ENCODE measurements at places on chromosomes 7 and 10. TPM values are rescaled to one million over a fixed set of nuclear protein-coding genes. Genes with fewer than 3 reads are reported as not detected.

DNA sequence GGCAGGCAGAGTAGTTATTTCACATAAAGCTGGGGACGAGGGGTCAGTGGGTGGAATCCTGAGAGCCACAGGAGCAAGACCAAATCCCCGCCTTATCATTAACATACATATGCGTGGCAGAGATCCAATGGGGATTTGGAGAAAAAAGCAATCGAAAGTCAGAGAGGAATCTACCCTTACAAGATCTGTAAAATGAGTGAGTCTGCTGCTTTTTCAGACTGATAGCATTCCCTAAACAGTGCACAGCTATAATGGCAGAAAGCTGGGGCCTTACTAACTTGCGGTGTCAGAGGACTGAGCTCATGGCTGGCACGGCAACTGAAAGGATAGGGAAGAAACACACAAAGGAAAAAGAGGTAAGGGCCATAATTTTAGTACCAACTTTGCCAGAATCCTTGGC is 25.0 kb downstream of the GPR22 start:
- DNase-seq: no peak

DNA sequence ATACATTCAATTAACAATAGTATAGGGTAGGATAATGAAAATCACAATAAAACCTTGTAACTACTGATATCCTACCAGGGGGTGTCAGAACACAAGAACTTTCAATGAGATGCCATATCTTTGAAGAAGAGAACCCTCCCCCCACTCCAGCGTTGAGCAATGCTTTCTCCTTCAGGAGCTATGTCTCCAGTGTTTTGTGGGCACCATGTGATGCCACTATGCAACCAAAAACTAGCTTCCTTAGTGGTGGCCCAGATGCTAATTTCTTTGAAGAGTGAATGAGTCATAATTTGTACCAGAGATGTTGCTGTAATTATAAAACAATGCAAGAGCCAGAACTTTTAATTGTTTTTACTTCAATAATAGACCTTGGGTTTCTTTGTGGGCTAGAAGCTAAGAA is 76.0 kb upstream of the ADO start:
- DNase-seq: no peak

Gene SPDYE1
- 0.17 TPM for polyA plus RNA-seq

- DNase-seq: no peak
These were observed 48.6 kb downstream of the ARHGAP21 start for GRCh38 chr10:24674892-24675632.

Gene MYO3A
- not detected for polyA plus RNA-seq

Gene SEMA3D
- not detected for polyA plus RNA-seq
